Thoracic aorta (tissue), 2 donors: ENCODE measurements at places on chromosomes 4 and X.

- DNase-seq: no peak
Measured at GRCh38 chrX:120144178-120144844, 14.1 kb upstream of the RHOXF2 start.

DNA sequence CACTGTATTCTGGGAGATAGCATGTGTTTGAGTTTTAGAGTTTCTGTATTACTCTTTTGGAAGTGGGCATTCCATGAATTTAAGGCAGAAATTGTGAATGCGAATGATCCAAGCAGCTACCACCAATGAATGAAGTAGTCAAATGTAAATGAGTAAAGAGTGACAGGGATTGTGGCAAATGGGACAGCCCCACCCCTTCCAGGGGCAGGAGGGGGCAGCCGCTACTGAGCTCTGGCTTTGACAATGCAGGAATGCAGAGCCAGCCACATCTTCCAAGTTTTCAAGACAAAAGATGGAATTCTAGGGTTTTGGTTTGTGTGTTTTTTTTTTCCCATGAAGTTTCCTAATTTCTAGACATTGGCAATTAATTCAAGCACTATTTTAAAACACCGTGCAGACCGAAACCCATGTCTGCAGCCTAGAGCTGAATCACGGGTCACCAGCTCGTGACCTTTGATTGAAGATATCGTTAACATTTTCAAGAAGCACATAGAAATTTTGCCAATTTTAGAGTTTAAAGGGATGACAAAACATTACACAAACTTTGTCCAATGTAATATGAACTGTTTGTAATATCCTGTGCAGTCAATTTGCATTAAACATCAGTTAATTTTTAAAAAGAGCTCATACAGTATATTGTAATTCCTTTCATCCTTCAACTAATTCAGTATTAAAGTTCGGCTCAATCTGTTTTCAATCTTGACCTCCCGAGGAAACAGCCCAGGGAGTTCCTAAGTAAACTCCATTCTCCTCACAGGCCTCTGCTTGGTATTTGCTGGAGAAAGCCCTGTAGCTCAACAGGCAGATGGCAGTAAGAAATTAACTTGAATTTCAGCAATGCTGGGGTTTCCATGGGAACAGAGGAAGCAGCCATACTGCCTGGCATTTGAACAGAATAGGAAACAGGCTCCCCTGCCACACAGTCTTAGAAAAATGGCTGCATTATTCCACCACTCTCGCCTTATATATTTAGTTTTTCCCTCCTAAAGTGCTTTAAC lies 83.4 kb downstream of the UCHL1 start:
- DNase-seq: no peak

DNA sequence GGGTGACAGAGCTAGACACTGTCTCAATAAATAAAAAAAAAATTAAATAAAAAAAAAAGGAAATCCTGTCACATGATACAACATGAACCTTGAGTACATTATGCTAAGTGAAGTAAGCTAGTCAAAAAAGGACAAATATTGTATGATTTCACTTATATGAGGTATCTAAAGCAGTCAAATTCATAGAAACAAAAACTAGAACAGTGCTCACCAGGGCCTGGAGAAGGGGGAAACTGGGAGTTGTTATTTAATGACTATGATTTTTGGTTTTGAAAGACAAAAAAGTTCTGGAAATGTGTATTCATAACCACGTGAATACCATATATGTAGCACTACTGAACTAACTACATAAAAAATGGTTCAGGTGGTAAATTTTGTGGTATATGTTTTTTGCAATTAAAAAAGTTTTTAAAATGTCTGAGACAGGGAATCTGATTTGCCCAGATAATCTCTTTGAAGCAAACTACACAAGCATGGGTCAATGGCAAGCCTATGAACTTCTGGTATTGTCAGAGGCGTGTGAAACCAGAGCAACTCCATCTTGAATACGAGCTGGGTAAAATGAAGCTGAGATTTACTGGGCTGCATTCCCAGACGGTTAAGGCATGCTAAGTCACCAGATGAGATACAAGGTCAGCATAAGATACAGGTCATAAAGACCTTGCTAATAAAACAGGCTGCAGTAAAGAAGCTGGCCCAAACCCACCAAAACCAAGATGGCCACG lies 42.3 kb downstream of the ANAPC10 start:
- no peak for DNase-seq

GRCh38 chrX:155028877-155029291 lies 2.2 kb downstream of the FUNDC2 start:
- DNase-seq: no peak

- no peak for DNase-seq
Measured at GRCh38 chr4:3671571-3672464, 94.4 kb upstream of the ADRA2C start.

GRCh38 chr4:24988776-24989175 lies 42.0 kb downstream of the LGI2 start:
- no peak for DNase-seq

DNA sequence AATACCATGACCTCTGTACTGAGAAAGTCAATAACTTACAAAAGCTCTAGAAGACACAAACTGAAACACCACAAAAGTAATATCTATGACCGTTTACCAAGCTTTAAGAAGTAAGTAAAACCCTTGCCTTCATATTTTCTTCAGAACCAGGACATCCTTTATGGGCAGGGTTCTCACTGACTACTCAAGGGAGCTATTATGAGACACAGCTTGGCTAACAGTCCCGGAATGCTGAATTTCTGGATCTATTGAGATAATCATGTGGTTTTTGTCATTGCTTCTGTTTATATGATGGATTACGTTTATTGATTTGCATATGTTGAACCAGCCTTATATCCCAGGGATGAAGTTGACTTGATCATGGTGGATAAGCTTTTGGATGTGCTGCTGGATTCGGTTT lies 19.9 kb upstream of the CDS1 start:
- no peak for DNase-seq

DNA sequence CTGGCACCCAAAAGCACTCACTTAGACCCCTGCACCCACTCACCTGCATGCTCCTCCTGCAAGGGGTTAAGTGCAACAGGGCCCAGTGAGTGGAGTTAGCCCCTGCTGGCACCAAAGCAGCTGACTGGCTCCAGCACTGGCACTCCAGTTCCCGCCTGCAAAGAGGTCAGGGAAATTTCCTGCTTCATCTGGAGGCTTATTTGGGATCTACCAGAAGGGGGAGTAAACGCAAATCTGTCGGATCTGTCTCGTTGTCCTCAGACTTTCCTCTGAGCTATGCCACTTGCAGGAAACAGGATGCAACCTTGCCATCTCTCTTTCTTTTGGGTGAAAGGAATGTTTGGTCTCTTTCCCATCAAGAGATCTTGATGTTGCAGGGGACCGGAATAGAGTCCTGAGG lies 435.6 kb downstream of the PCDH10 start:
- DNase-seq: no peak
